ENCODE measurements at places on chromosomes 5 and 9.

GRCh38 chr5:94423411-94423810 is 195.0 kb downstream of the KIAA0825 start:
- DNase-seq, result peak; percentile 62

DNA sequence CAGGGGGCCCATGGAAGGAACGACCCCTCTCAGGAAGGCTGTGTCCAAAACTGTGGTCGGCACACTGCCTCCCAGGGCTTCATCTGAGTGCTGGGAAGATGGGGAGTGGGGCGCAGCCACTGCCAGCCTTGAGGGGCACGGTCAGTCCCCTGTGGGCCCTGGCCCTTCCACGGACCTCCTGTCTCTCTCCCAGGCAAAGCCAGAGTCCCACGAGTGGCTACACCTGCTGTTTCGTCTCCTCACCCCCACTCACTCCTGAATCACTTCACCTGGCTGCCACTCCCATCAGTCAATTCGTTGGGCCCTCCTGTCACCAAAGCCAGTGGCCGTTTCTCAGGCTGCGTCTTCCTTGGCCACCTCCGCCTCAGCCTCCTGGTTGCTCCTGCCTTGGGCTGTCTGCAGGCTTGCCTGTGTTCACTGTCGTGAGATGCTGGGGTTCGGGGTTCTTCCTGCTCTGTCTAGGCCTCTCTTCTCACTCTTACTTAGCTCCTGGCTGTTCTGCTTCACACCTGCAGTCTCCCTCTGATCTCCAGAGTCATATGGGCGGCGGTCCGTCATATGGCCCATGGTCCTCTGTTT is 58.8 kb upstream of the RNF130 start:
- DNase-seq, result no peak

- no peak for DNase-seq
These were observed 140.8 kb upstream of the TBC1D2 start for GRCh38 chr9:98396236-98396635.

DNA sequence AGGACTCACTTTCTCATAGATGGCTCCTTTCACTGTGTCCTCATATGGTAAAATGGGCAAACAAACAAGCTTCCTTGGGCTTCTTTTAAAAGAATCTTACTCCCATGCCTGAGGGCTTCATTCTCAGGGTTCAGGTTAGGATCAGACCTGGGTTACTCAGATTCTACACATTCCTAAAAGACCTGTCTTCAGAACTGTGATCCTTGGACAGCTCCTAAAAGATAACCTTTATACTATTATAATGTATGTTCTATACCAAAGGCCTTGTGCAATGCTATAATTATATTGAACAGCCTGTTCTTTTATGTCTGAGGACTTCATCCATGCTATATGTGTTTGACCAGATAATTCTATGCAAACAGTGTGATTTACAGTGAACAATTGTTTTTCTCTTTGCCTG is 264.4 kb upstream of the CDH10 start:
- no peak for DNase-seq

DNA sequence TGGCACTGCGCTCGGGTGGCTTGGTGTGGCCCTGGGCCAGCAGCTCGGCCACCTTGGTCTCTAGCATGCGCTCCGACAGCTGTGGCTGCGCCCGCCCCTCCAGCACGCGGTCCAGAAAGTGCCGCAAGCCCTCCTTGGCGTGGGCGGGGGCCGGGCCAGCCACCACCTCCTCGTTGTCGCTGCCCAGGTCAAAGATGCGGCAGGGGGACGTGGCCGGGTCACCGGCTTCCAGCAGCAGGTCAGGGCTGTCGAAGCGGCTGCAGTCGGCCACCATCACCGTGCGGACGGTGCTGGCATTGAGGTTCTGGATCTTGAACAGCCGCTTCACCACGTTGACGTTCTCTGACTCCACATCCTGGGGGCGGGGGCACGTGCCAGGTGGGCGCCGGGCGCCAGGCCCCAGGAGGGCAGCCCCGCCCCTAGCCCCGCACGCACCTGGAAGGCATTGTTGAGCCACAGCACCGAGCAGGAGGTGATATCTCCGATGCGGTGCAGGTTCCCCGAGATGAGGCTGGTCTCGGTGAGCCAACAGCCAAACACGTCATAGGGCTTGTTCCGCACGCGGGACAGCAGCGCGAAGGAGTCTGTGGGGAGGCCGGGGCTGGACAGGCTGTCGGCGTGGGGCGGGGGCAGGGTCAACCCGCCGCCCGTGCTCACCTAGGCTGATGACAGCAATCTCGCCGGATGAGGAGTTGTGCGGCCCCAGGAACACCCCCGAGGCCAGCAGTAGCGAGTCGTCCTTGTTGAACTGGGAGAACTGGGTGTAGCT is 2.2 kb downstream of the FBXW5 start:
- no peak for DNase-seq

GRCh38 chr5:180290568-180291233 is 1.2 kb downstream of the MAPK9 start:
- no peak for DNase-seq

- DNase-seq, result peak; percentile 88
These were observed 500.0 kb downstream of the SPATA31D1 start for GRCh38 chr9:82488313-82489200.

GRCh38 chr5:155222393-155222792 is 208.8 kb downstream of the KIF4B start:
- no peak for DNase-seq

GRCh38 chr9:124392871-124393460 is 22.3 kb downstream of the PSMB7 start:
- peak; percentile 57 for DNase-seq

DNA sequence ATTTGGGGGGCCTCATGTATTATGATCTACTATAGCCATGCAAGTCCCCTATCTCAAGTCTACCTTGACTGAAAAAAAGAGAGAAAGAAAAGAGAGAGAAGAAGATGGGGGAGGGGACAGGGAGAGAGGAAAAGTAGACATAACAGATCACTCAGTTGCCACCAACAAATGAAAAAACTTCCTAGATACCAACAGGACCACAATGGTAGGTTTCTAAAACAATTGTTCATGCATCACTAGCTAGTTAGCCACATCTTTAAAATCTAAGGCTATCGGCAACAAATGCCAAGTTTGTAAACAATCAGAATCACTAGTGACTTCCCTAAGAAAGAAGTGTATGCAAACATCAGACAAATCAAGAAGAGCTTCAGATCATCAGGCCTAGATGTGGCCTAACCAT is 328.2 kb downstream of the BNC2 start:
- DNase-seq, result no peak

- no peak for DNase-seq
These were observed 2.7 kb downstream of the CCL27 start for GRCh38 chr9:34659592-34660253.

GRCh38 chr9:25857147-25857546 is 178.9 kb upstream of the TUSC1 start:
- no peak for DNase-seq

DNA sequence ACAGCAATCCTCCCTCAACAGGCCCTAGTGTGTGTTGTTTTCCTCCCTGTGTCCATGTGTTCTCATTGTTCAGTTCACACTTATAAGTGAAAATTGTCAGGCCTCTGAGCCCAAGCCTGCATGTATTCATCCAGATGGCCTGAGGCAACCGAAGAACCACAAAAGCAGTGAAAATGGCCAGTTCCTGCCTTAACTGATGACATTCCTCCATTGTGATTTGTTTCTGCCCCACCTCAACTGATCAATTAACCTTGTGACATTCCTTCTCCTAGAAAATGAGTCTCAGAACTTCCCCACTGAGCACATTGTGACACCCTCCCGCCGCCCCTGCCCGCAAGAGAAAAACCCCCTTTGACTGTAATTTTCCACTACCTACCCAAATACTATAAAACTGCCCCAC is 17.4 kb upstream of the TRPC7 start:
- no peak for DNase-seq

GRCh38 chr5:132213666-132214065 is 14.0 kb downstream of the P4HA2 start:
- no peak for DNase-seq

DNA sequence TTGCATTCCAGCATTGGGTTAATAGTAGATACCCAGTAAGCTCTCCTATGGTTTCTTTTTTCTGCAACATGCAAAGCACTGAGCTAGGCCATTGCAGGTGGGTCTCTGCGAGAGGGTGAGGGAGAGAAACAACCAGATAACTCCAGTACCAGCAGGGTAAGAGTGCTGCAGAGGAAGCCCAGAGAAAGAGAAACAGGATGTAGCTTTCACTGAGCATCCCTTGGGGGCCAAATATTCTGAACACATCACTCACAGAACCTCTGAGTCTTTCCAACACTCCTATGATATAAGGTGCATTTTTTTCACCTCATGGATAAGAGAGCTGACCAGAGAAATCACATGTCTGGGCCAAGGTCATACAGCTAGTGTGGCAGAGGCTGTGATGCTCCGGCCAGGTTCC is 76.7 kb downstream of the TRIM32 start:
- no peak for DNase-seq

DNA sequence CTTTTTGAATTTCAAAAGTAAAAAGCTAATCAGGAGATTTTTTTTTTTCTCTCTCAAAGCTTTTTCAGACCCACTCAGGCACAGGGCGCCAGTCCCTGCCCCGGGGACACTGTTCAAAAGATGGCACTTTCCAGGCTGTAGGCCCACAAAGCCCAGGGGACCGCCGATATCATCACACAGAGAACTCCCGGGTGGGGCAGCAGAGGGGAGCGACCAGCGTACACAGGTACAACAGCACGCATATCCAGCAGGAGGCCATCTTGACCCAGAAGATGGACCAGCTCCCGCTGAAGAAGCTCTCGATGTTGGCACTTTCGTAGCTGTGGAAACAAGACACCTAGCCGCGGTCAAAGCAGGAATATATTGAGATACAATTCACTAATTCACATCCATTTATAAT is 108.3 kb downstream of the THBS4 start:
- DNase-seq, result no peak

- DNase-seq, result no peak
These were observed 193.6 kb downstream of the HSPA4 start for GRCh38 chr5:133245191-133246052.

DNA sequence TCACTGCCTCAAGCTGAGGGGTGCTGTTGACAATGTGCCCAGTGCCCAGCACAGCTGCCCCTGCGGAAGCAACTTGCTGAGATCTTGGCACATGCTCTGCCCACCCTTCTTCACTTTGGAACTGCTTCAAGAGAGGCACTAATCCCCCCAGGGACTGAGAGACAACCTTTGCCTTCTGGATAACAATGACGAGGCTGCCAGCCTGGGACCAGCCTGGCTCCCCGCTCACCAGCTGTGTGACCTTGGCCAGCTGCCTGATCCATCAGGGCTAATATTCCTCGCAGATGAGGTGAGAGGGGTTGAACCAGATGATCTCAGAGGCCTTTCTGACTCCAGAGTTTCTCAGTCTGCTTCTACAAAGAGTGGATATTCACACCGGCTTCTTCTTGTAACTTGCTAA is 81.0 kb downstream of the SHB start:
- no peak for DNase-seq

DNA sequence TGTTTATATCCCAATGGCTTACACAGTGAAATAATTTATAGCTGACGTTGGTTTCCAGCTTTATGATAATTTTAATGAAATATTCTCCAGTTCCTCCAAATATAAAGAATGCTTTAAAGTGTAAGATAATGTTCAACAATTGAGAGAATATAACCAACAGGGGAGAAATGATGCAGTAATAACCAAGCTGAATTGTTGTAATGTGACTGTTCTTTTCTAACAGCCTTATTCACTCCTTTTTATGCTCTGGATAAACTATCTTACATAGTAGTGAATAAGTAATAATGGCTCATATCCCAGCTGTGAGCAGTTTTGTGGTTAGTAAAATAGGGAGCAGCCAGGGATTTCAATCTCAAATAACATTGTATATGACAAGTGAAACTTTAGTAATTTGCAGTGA is 2348.7 kb upstream of the ACO1 start:
- DNase-seq, result no peak

DNA sequence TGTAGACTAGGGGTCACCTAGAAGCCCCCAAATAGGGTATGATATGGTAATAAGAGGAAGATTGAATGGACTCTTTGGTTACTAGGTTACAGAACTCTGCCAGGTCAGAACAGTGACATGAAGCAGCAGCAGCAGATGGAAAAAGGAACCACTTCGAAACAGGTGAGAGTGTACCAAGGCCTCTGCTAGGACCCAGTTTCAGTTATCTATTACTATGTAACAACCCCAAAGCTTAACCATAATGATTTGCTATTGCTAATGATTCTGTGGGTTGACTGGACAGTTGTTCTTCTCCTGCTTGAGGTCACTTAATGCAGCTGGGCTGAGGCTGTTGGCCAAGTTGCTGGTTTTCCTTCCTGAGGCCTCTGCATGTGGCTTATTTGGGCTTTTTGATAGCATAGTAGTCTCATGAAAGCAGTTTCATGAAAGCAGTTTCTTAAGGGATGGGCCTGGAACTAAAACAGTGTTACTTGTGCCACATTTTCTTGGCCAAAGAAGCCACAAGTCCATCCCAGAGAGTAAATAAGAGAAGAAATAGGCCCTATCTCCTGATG is 17.6 kb downstream of the C9orf43 start:
- no peak for DNase-seq

- no peak for DNase-seq
These were observed 141.9 kb upstream of the ANKRD55 start for GRCh38 chr5:56375011-56375410.

Data from spinal cord (tissue), 10 donors.